ENCODE measurements at places on chromosomes 3 and 15.

- H3K36me3 ChIP-seq = peaks cover 14% of the 10 kb centered on the region
- DNase-seq = no peak
- no peak overlapping the region for H3K4me3 ChIP-seq
These were observed 43.7 kb downstream of the STAG1 start for GRCh38 chr3:136708333-136708985.

DNA sequence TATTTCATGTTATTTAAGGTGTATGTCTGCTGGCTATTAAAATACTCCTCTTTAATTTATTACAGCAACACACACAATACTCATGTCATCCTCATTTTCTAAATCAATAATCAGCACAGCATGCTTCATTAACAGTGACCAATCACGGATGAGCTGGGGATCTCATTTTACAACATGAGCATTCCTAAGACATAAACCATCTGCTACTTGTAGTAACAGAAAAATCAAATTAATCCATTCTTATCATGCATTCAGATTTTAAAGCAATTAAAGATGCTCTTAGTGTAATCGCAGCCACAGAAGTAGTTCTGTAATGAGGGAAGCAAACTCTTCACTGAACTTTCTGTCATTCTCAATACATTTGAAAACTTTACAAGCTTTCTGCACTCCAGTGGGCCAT, 191.1 kb downstream of the TBC1D5 start:
- H3K27ac ChIP-seq = no peak overlapping the region
- DNase-seq = no peak
- H3K4me1 ChIP-seq = peaks cover 3% of the 10 kb centered on the region
- no peak overlapping the region for H3K4me3 ChIP-seq

GRCh38 chr3:39429466-39429865, 22.9 kb downstream of the RPSA start:
- no peak for DNase-seq
- no peak overlapping the region for H3K27ac ChIP-seq
- H3K4me3 ChIP-seq = no peak overlapping the region
- peaks cover 20% of the 10 kb centered on the region for H3K27me3 ChIP-seq
- no peaks in the 10 kb centered on the region for H3K4me1 ChIP-seq

DNA sequence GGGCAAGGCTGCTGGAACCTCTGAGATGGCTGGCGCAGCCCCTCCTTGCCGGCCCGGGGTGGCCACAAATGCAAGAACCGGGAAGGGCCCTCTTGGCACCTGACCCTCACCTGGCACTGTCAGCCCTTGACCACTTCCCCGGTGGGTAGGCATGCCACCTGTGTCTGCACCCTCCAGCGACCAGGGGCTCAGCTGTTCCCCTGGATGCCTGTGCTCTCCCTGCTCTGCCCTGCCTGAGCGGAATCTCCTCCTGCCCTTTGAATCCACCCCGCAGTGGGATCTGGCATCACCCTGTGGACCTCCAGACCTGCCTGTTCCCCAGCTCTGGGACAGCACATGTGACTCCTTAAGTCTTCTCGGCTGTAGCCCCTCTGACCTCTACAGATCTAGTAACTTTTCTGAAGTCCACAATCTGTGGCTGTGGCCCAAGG, 26.1 kb upstream of the FGD5 start:
- H3K27me3 ChIP-seq = peaks cover 37% of the 10 kb centered on the region
- no peak for DNase-seq

DNA sequence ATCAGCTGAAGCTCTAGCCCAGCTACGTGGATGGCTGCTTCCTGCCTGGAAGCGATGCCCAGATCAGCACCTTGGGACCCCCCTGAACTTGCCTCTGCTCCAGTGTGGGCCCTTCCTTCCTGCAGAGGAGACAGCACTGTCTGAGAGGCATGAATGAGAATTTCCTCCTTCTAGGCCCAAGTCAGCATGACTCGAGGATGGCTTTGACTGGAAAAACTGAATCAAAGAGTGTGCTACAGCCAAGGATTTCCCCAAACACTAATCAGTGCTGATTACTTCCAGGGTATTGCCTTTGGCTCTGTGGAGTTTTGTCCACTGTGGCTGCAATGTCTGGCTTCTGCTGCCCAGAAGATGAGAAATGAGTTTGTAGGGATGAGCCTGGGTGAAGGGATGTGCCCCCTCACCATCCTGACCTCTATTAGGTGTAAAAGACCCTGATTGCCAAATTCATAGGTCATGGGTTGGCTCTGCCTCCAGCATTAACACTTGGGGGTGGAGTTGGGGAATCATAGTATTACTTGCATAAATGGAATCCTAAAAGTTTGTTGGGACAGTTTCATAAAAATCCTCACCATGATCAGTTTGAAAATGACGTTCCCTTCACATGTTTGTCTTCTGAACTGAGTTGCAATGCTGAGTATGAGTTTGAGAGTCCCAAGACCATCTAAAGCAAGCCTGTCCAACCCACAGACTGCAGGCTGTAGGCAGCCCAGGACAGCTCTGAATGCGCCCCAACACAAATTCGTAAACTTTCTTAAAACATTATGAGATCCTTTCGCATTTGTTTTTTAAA, 36.7 kb downstream of the FLNB start:
- peak overlapping the region; percentile 32 for H3K27ac ChIP-seq
- peaks cover 4% of the 10 kb centered on the region for H3K4me1 ChIP-seq
- peaks cover 4% of the 10 kb centered on the region for H3K36me3 ChIP-seq
- no peaks in the 10 kb centered on the region for H3K27me3 ChIP-seq

DNA sequence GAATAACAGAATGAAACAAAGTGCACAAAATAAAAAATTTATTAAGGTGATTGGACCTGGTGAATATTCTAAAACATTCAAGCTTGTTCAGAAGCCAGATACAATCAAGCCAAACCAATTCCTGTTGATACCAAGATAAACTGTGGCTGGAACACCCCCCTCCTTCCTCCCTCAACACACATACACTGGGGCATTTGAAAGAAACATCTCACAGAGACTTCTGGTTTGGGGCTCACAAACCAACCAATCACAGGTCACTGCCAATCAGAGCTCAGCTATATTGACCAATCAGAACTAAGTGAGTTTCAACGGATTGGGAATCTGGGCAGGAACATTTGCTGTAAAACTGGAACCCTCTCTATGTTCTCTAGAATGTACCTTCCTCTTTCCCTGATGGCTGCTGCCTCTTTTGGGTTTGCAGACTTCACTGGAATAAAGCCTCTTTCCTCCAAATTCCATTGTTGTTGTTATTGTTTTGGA, 340.6 kb upstream of the GOLIM4 start:
- no peak overlapping the region for H3K4me3 ChIP-seq
- H3K4me1 ChIP-seq = no peaks in the 10 kb centered on the region
- H3K27me3 ChIP-seq = no peaks in the 10 kb centered on the region

GRCh38 chr3:69368129-69368741, 17.7 kb downstream of the FRMD4B start:
- H3K27me3 ChIP-seq = peaks cover 4% of the 10 kb centered on the region
- DNase-seq = peak; percentile 39
- H3K36me3 ChIP-seq = no peaks in the 10 kb centered on the region
- peak overlapping the region; percentile 70 for H3K4me3 ChIP-seq
- H3K4me1 ChIP-seq = peaks cover 38% of the 10 kb centered on the region

- peak overlapping the region; percentile 84 for H3K27ac ChIP-seq
- H3K4me3 ChIP-seq = peak overlapping the region; percentile 78
- DNase-seq = peak; percentile 22
- peaks cover 22% of the 10 kb centered on the region for H3K4me1 ChIP-seq
- H3K27me3 ChIP-seq = peaks cover 18% of the 10 kb centered on the region
- no peaks in the 10 kb centered on the region for H3K36me3 ChIP-seq
These were observed 1.9 kb upstream of the ALS2CL start for GRCh38 chr3:46695177-46695961.

- no peak overlapping the region for H3K27ac ChIP-seq
- no peaks in the 10 kb centered on the region for H3K36me3 ChIP-seq
- H3K4me1 ChIP-seq = no peaks in the 10 kb centered on the region
- H3K27me3 ChIP-seq = no peaks in the 10 kb centered on the region
- DNase-seq = no peak
These were observed 117.9 kb downstream of the MITF start for GRCh38 chr3:69856965-69857705.

- no peak for DNase-seq
- no peaks in the 10 kb centered on the region for H3K4me1 ChIP-seq
- H3K4me3 ChIP-seq = no peak within 1 kb of the TSS
- H3K27ac ChIP-seq = no peak within 1 kb of the TSS
- H3K36me3 ChIP-seq = no peaks in the 10 kb centered on the region
- H3K27me3 ChIP-seq = peaks cover 9% of the 10 kb centered on the region
These were observed at the start of gene FGF12 for GRCh38 chr3:192727032-192727847. TSS of gene FGF12 (minus strand) at chr3:192727541.

DNA sequence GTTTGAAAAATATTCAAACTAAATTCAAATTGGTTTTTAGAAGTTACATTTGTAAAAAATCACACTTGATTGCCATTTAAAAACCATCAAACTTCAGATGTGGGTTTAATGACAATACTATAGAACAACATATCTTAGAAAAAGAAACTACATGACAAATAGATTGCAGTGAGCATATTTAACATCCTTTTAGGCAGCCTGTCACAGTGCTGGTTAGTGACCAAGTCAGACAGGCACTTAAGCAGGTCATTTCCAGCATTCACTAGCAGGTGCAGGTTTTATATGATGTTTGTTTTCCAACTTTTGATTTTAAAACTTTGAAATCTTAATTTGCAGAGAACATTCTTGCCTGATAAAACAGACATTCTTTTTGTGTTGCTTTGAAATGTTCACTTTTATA, 115.7 kb downstream of the MBNL1 start:
- peaks cover 69% of the 10 kb centered on the region for H3K4me1 ChIP-seq
- H3K27ac ChIP-seq = no peak overlapping the region
- H3K36me3 ChIP-seq = peaks cover 12% of the 10 kb centered on the region
- no peaks in the 10 kb centered on the region for H3K27me3 ChIP-seq
- H3K4me3 ChIP-seq = no peak overlapping the region

GRCh38 chr3:17342119-17342518, 400.3 kb downstream of the TBC1D5 start:
- no peaks in the 10 kb centered on the region for H3K36me3 ChIP-seq
- no peak overlapping the region for H3K4me3 ChIP-seq
- H3K27ac ChIP-seq = no peak overlapping the region
- DNase-seq = no peak
- H3K27me3 ChIP-seq = no peaks in the 10 kb centered on the region

GRCh38 chr15:100043068-100043641, 298.6 kb downstream of the ADAMTS17 start:
- H3K36me3 ChIP-seq = no peaks in the 10 kb centered on the region
- H3K4me1 ChIP-seq = no peaks in the 10 kb centered on the region
- H3K27ac ChIP-seq = no peak overlapping the region
- H3K27me3 ChIP-seq = no peaks in the 10 kb centered on the region

DNA sequence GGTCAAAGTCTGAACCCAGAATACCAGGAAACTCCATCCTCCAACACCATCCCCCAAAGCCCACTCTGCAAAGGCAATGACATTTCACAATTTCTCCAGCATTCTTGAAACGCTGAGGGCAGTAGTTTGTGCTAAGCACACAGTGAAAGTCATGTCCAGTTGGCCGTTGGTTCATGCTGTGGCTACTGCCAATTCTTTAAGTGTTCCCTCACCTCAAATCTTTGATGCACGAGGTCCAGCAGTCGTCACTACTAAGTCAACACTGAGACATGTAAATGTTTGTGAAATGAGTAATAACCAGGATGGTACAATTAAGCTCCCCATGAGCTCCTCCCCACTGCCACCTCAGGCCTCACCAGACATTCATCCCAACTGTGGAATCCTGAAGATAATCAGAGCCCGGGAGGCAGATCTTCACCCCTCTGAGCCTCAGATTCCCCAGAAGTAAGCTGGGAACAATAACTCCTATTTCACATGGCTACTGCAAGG, 7.0 kb downstream of the SUCLG2 start:
- H3K27me3 ChIP-seq = no peaks in the 10 kb centered on the region
- H3K4me3 ChIP-seq = no peak overlapping the region
- H3K4me1 ChIP-seq = peaks cover 49% of the 10 kb centered on the region
- no peak overlapping the region for H3K27ac ChIP-seq
- peaks cover 4% of the 10 kb centered on the region for H3K36me3 ChIP-seq

DNA sequence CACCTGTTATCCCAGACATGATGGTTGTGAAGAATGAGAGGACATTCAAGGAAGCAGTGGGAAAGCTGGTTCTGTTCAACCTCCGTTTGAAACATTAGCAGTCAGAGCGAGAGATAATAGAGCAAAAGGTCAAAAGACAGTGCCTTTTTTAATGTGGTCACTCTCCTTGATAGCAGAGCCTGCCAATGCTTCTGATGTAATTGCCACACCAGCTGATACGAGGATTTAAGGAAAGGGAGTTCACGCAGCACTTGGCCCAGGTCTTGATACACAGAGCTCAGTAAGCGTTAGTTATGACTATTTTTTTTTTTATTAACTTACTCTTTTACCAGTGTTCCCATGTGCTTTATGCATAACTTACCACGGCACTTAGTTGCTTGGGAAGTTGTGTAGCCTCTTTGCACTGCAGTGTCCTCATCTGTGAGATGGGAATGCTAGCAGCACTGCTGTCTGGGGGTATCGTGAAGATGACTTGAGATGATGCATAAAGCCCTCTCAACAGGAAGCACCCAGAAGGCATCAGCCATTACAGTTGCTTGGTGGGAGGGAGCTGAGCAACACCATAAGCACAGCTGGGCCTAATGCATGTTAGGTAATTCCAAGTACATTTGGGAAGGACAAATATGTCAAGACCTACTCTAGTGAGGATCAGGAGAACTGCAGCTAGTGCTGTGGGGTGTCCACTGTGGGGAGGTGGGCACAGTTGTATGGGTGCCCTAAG, 123.3 kb upstream of the RASGRP1 start:
- H3K36me3 ChIP-seq = peaks cover 2% of the 10 kb centered on the region
- H3K27ac ChIP-seq = peak overlapping the region; percentile 51
- DNase-seq = no peak
- H3K4me1 ChIP-seq = peaks cover 66% of the 10 kb centered on the region
- no peaks in the 10 kb centered on the region for H3K27me3 ChIP-seq

DNA sequence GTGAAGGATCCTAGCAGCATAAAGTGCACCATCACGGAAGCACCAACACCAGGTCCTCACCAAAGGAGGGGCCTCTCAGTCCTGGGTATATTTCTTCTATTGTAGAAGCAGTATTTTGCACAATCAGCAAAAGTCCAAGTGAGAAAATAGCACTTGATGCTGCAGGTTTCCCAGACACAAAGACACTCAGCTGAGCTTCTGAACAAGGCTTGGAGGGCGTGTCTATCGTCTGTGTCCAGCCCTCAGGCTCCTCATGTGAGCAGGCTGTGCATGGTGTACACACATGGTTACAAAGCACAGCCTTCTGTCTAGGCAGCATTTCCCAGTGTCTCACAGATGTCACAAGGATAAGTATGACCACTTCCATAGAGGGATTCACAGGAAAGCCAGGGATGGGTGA, 98.3 kb upstream of the SPATA12 start:
- no peak overlapping the region for H3K4me3 ChIP-seq
- peaks cover 2% of the 10 kb centered on the region for H3K4me1 ChIP-seq
- H3K27me3 ChIP-seq = no peaks in the 10 kb centered on the region
- H3K27ac ChIP-seq = no peak overlapping the region
- no peaks in the 10 kb centered on the region for H3K36me3 ChIP-seq

GRCh38 chr3:3351226-3351625, 171.7 kb upstream of the CRBN start:
- no peak for DNase-seq
- no peaks in the 10 kb centered on the region for H3K27me3 ChIP-seq
- no peaks in the 10 kb centered on the region for H3K4me1 ChIP-seq
- H3K4me3 ChIP-seq = no peak overlapping the region

- DNase-seq = no peak
- H3K4me1 ChIP-seq = no peaks in the 10 kb centered on the region
- no peaks in the 10 kb centered on the region for H3K36me3 ChIP-seq
These were observed 98.1 kb upstream of the SYNPR start for GRCh38 chr3:63179862-63180522.
